MG63 (cell line): ENCODE measurements at places on chromosomes 1 and 21. TPM values are rescaled to one million over a fixed set of nuclear protein-coding genes. Genes with fewer than 3 reads are reported as not detected.

Gene MMP23B
- total RNA-seq = 1.6 TPM in 1 of 2 replicates, not detected in the other

Gene PROK1
- not detected in 2 replicates for total RNA-seq

Gene ADGRL2
- total RNA-seq = 0.13 and 0.57 TPM in 2 replicates

- DNase-seq = no peak
Observed at GRCh38 chr1:237664348-237664747, 226.4 kb downstream of the ZP4 start.

- no peak for DNase-seq
Observed at GRCh38 chr1:156480016-156480370, 20.6 kb downstream of the MEF2D start.

DNA sequence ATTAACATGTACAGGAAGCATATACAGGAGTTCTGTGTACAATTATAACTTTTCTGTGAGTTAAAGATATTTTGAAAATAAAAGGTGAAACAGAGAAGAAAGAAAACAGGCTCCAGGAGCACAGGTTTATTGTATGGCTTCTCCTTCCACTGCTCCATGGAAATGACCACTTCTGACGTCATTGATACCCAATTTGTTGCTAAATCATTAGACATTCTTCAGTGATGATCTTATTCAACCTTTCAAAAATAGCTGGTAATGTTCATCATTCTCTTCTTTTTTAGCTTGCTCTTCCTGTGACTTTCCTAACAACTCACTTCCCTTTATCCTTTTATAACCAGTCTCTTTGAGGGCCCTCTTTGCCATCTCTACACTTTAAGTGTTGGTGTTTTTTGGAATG lies 77.8 kb downstream of the KCNK2 start:
- DNase-seq = no peak

DNA sequence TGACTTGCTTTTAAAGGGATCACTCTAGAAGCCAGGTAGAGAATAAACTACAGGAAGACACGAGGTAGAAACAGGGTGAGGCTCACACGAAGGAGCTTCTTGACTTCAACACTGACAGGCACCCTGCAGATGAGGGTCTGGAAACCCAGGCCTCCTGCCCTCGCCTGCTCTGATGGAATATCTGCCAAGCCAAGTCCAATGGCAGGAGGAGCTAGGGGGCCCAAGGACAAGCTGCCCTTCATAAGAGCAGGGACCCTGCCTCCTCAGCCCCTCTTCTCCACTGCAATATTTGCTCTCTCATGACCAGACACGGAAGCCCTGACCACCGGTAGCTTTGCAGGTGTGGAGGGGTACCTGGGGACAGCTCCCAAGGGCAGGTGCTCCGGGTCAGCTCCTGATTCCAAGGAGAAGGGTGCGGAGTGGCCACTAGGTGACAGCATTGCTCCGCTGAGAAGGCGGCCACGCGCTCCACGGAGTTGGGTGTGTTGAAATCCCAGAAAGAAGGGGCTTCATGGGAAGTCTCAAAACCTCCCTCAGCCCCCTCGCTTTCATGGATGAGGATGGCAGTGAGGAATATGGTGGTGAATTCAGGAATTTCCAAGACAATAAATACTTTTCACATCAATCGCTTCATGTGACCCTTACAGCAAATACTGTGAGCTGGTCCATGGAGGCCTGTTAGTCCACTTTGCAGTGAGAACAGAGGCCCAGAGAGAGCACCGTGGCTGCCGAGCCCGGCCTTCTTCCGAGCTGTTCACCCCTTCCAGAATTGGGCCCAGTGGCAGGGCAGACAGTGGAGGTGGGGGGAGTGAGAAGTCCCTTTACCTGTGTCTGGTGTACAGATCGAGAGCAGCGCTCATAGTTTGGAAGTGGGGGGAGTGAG lies 33.2 kb upstream of the PAX7 start:
- DNase-seq = peak; percentile 22

DNA sequence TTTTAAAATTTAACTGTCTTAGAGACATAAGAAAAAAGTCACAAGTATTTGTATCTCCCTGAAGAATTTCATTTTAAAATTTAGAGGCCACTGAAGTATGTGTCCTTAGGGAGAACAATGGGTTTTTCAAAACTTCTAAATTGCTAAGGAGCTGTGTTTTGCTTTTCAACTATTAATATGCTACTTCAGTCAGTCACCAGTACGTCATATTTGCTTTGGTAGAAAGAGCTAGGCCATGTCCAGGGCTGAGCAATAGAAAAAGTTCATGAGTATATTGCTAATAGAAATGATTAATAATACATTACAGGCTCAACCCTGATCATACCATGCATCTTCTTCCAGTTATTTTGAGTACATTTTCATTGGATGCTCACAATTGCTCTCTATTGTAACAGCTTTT lies 1.7 kb upstream of the SGIP1 start:
- no peak for DNase-seq

- no peak for DNase-seq
Observed at GRCh38 chr1:119404736-119405135, 10.2 kb upstream of the HSD3B2 start.

- DNase-seq = peak; percentile 75
Observed at GRCh38 chr1:110433803-110434202, 17.1 kb upstream of the PROK1 start.

DNA sequence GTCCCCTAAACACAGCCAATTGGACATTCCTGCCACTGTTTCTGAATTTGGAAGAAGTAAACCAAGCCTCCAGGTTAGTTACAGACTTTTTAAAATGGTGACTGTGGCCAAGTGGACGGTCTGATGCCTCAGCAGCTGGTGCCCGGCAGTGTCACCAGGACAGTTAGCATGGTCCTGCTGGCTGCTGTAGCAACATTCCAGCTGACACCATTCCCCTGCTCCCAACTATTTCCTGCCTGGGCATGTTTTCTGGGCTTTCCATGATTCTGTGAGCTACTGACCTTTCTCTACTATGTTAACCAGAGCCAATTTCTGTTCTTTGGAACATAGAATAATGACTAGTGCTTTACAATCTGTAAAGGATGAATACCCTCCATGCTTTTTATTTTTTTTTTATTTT lies 95.0 kb downstream of the TLR5 start:
- no peak for DNase-seq

- DNase-seq = no peak
Observed at GRCh38 chr1:153509036-153509435, 26.8 kb downstream of the S100A6 start.

GRCh38 chr1:70008660-70009059 lies 196.7 kb downstream of the LRRC40 start:
- DNase-seq = no peak
